ENCODE measurements at places on chromosomes 2 and 18.

GRCh38 chr2:50529600-50530218, 502.2 kb downstream of the NRXN1 start:
- no peak for DNase-seq

DNA sequence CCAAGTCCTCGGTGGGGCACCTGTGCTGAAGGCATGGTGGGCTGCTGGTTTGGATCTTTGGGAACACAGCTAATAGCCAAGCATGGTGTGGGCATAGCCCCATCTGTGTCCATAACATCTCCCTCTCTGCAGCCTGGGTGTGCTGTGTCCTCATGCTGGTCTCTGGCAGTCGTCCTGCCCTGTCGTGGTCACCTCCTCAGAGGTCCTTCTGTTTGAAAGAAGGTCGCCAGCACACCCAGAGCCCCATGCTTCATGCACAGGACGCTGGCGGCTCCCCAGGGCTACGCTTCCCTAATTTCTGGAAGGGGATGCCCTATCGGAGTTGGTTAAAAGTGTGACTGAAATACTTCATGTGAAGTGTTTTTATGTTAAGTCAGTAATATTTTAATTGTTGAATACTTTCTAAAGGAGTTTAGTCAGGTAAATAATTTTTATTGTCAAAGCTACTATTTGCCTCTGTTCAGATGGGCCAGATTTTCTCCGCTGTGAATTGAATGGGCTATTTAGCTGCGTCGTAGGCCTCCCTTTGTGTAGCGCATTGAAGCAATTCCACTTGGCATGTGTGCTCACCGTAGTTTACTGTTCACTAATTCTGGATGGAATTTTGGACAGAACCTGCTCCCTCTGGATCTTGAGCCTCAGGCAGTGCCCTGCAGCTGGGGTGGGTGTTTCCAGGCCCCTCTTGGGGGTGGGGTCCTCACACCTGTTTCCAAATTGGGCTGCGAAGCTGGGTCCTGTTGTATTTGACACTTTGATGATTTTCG, 81.9 kb downstream of the WDSUB1 start:
- no peak for DNase-seq

DNA sequence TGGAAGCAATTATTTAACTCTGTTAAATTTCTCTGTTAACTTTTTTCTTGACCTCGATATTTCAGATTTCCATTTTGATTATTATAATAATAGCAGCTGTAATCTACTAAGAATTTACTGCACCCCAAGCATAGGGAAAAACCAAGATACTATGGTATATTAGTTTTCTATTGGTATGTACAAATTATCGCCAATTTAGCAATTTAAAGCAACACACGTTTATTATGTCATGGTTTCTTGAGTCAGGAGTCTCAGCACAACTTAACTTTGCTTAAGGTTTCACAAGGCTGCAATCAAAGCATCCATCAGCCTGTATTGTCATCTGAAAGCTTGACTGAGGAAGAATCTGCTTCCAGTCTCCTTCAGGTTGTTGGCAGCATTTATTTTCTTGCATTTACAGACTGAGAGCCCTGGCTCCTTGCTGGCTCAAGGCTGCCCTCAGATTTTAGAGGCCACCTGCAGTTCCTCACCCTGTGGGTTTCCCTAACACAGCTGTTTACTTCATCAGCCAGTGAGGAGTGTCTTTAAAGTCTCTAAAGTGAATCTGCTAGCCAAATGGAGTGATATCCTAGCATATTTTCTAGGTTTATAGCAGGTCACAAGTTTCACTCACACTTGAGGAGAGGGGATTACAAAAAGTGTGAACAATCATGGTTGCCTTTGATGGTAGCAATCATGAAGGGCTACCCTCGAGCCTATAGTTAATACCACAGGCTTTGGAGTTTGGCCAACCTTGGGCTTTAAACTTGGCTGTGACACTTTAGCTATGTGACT, 4.4 kb upstream of the VPS54 start:
- no peak for DNase-seq

- no peak for DNase-seq
Measured at GRCh38 chr2:3625186-3625585, 30.3 kb downstream of the COLEC11 start.

- DNase-seq, result peak; percentile 38
Measured at GRCh38 chr2:200156166-200156835, 150.2 kb upstream of the SPATS2L start.

DNA sequence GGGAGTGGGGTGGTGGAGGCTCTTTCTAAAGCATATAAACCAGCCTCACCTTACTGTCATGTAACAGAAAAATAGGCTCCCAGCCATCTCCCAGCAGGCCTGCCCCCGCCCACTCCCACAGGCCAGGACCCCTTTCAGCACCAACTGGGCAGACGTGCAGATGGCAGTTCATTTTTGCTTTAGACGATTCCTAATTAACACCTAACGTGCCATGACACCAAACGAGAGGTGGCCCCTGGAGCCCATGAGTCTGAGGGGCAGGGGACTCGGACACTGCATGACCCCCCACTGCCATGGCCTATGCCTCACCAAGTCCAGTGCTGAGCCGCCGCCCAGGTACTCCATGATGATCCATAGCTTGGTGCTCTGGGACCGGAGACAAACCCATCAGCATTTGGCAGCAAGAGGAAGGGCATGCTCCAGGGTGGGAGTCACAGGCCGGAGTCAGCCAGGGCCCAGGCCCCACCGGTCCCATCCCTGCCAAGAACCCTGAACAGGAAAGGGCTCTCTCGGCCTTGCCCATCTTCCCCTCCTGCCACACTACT, 7.9 kb downstream of the STK25 start:
- DNase-seq, result no peak

DNA sequence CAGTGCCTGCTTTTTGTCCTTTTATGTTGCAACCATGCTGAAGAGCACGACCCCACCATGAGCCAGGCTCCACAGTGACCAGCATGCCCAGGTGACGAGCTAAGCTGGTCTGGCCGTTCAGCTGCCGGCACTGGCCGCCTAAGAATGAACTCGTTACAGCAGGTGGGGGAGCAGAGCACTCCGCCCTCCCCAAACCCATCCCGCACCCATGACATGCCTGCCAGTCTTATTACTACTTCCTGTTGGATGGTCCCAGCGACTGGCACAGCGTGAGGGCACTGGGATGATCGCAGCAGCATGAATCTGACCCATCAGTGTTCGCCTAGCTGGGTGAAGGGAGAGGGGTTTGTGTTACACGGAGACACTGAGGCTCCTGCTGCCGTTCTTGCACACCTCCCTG, 11.5 kb downstream of the DIPK1C start:
- no peak for DNase-seq

DNA sequence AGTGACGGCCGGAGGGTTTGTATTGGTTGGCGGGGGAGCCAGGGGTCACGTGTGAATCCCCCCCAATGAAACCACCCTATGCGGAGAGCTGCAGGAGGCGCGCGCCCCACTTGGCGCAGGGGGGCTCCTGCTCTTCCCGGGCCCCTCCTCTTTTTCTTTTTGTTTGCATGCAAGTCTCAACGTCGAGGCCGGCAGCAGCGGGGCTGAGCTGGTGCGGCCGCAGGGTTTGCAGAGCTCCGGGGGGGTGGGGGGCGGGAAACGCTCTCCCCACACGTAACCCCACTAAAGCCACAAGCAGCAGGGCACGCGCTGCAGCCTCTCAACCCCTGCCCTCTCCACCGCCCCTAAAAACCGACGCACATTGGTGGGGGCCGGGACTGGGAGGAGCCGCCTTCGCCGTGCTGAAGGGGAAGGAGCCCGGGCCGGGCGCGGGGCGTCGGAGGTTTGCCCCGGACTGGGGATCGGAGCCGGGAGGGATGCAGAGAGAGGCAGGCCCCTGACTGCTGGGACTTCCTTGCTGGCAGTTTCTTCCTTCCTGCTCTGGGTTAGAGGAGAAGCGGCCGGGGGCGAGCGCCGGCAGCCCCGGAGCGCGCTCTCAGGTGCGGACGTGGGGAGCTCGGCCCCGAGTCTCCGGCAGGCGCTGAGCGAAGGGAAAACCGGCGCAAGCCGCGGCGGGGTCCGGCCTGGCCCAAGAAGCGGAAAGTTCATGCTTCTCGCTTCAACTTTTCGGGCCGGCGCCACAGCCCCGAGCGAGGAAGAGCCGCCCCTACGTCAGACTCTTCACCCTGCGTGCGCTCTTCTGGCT, 864 bp downstream of the LBH start:
- peak; percentile 38 for DNase-seq

DNA sequence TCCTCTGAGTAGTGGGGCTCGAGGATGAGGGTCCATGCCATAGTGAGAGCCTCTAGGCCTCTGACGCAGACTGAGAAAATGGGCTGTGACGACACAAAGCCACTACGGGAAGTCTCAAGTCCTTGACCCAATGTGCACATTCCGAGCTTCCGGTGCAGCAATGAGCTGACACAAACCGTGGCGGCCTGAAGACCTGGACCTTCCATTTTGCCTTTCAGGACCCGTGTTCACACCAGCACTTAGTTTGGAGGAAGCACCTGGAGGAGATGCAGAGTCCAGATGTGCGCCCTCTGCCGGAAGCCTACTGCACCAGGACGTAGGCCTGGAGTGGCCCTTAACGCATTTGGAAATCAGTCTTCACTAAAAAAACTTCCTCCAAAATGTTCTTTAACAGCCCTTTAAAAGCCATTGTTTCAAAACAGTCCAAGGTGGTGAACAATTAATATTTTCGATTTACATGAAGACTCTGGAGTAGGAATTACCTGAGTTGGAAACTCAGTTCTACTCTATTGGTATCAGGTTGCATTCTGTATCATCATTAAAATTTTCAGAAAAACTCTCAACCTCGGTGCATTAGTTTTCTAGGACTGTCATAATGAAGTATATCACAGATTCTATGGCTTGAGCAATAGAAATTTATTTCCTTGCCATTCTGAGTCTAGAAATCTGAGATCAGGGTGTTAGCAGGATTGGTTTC, 33.9 kb downstream of the BMP10 start:
- peak; percentile 72 for DNase-seq

- DNase-seq, result no peak
Measured at GRCh38 chr2:190891372-190891771, 10.8 kb downstream of the GLS start.

- no peak for DNase-seq
Measured at GRCh38 chr18:41647914-41648313, 307.1 kb upstream of the PIK3C3 start.

DNA sequence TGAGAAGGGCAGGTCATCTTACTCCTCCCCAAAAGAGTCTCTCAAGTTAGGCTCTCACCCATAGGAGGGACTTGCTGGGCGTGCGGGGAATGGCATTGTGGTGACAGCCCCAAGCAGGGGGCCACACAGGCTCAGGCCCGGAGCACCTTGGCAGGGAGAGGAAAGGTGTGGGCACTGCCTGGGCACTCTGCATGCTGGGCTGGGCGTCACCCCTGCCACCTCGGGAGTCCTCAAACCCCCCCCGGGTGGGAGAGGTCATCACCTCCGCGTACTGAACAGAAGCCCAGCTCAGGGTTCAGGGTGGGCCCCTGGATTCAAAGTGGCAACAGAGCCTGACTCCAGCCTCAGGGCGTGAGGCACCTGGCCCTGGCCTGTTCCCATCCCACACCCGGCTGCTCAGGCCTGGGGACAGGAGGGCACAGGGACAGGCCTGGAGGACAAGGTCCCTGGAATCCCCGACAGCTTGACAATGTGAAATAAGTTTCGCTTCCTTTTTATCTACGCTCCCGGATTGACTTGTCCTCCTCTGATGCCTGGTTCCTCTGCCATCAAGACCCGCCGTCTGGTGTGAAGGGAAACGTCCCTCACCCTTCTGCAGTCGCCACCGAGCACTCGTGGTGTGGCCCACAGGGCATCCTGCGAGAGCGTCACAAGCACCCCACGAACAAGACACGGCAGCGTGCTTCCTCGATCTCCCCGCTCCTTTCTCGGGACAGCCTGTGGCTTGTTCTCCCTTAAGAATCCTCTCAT, 97.8 kb downstream of the HDAC4 start:
- DNase-seq, result peak; percentile 51

GRCh38 chr2:55371376-55371775, 48.3 kb downstream of the CCDC88A start:
- no peak for DNase-seq

DNA sequence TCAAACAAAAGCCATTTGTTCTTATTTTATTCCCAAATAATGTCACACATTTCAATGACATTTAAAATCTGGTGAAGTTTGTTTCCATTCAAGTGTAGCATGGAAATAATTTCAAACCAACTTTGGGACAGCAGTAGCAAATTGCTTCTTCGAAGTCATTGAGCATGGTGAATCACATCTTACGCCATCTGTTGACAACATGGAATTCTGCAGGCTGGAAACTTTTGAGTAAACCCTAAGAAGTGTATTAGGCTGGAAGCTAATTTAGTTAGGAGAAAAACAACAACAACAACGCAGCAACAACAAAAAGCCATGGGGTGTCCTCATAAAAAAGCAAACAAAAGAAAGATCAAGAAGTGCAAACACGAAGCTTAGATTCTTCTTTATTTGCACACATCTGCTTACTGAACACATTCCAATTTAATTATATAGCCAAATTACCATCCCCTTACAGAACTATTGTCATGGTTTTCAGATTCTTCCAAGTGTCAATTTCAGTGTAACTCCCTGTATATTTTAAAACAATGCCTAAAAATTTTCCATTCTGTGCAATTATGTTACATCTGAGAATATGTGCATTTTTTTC, 659.0 kb upstream of the CDH7 start:
- DNase-seq, result peak; percentile 15

DNA sequence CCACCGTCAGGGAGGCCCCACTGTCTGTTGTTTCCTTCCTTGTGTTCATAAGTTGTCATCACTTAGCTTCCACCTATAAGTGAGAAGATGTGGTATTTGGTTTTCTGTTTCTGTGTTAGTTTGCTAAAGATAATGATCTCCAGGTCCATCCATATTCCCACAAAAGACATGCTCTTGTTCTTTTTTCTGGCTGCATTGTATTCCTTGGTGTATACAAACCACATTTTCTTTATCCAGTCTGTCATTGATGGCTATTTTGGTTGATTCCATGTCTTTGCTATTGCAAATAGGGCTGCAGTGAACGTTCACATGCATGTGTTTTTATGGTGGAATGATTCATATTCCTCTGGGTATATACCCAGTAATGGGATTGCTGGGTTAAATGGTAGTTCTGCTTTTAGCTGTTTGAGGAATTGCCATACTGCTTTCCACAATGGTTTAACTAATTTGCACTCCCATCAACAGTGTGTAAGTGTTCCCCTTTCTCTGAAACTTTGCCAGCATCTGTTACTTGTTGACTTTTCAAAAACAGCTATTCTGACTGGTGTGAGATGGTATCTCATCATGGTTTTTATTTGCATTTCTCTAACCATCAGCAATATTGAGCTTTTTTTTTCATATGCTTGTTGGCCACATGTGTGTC, 156.6 kb upstream of the NOSTRIN start:
- no peak for DNase-seq

DNA sequence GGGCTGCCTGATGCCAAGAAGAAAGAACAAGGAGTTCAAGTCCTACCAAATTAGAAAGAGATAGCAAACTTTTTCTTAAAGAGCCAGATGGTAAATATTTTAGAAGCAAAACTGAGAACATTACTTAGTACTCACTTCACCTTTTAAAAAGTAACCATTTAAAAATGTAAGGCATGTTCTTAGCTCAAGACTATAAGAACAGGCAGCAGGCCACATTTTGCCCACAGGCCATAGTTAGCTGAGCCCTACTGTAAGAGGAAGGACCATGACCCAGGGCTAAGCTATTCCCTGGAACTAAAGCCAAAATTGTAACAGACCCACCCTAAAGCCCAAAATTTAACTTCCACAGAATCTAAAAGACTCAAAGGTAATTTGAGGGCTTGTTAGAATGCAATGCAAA, 31.3 kb downstream of the USP40 start:
- DNase-seq, result no peak

GRCh38 chr2:30860003-30860725, 52.9 kb upstream of the CAPN13 start:
- DNase-seq, result no peak

Measured in body of pancreas (tissue), 4 donors.